ENCODE measurements at places on chromosomes 12 and 14.
A peak's percentile ranks its signal among the peaks of the same experiment; 100 is the strongest.

GRCh38 chr14:27040552-27040951 lies 442.7 kb upstream of the NOVA1 start:
- DNase-seq: no peak

GRCh38 chr12:31819427-31819826 lies 90.6 kb upstream of the AMN1 start:
- DNase-seq: no peak

DNA sequence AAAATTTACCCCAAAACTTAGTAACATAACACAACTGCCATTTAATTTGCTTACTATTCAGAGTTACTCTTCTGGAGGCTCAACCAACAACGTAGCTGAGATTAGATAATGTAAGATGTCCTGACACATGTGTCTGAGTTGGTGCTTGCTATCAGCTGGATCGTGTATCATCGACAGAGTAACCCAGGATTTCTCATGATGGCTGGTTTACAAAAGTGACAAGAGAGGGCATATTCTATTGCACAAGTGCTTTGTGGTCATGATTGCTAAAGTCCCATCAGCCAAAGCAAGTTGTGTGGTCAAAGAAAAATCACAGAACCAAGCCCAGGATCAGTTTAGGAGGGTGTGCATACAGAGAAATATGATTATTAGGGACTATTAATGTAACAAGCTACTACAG lies 73.4 kb downstream of the CAPZA3 start:
- DNase-seq: no peak

- no peak for DNase-seq
These were observed 545 bp downstream of the LIMA1 start for GRCh38 chr12:50282721-50283228.

DNA sequence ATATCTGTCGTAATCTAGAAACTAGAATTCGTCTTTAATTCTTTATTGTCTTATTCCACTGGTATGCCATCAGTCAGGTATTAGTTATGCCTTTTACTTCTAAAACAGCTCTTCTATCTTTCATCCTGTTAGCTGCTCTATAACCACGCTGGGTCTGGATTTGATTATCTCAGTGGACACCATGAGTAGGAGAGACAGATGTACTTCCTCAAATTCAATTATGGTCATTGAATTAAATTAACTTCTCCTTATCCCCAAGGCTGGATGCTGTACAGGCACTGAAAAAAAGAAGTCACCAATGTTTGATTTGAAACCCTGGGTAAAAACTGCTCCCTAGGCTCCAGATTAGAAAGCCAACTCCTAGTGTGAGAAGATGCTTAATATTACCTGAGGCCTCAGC lies 107.3 kb downstream of the PIK3C2G start:
- DNase-seq: no peak

DNA sequence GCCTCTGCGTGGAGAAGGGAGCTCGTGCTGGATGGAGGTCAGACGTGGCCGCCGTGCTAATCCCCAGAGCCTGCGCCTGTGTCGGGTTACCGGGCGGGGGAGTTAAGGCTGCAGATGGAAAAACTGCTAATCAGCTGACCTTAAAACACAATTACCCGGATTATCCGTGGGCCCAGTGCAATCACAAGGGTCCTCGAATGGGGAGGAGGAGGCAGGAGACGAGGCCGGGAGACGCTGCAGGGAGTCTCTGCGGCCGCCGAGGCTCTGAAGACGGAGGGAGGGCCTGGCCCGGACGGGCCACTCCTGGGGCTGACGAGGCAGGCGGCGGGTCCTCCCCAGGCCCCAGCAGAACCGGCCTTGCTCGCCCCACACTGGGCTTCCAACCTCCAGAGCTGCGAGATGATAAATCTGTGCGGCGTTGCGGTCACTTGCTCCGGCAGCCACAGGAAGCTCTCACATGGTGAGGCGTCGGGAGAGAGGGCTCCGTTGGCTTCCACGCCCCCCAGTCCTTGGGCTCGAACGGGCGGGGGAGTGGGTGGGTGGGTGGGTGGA lies 32.9 kb upstream of the FBRSL1 start:
- DNase-seq: no peak

DNA sequence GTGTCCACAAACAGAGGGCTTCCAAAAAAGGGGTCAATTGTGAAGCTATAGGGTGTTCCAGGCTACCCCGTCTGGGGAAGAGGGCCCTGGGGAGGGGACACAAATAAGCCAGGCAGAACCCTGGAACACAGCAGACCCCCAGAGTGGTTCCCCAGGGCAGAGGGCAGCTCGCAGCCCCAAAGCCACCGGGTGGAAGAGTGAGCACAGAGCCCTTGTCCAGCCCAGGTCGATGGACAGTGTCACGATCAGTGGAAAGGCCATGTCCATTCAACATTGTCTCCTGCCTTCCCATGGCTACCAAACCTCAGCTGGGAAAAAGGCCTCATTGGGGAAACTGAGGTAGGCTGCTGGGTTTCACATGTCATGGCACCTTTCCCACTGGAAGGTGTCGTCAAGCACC lies 131.4 kb downstream of the DICER1 start:
- DNase-seq: no peak

DNA sequence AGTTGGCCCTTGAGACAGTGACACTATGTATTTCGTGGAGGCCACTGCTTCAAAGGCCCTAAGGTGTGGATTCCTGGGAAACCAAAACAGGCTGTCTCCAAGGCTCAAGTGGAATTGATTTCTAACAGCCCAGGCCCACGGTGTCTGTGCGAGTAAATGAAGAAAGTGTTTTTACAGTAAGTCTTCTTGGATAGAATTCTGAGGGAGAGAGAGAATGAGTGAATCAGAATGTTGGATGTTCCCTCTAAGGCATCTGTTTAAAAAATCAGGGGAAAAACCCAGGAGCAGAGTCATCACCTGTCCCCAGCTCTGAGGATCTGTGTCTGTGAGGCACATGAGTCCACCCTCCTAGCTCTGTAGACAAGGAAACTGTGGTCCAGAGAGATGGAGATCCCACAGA lies 22.3 kb upstream of the BDKRB1 start:
- DNase-seq: no peak

- DNase-seq: no peak
These were observed 252.4 kb upstream of the SYT1 start for GRCh38 chr12:78612190-78612589.

DNA sequence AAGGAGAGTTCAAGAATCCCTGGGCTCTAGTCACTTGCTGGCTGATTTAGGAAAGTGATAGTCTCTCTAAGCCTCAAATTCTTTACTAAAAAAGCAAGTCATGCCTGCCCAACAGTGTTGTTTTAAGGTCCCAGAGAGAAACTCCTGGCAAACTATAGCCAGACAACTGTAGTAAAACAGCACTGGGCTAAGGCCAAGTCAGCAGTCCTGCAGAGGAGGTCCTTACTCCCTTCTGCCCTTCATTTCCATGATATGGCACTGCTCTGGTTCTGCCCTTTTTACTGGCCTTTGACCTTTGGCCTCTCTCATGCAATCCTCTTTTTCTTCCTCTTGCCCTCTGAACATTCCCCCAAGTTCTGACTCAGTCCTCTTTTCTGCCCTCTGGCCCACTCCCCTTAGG lies 74.9 kb downstream of the VWF start:
- no peak for DNase-seq

GRCh38 chr14:97602438-97603117 lies 805.4 kb downstream of the VRK1 start:
- peak; percentile 8 for DNase-seq

GRCh38 chr14:71733210-71733883 lies 198.9 kb upstream of the RGS6 start:
- no peak for DNase-seq

DNA sequence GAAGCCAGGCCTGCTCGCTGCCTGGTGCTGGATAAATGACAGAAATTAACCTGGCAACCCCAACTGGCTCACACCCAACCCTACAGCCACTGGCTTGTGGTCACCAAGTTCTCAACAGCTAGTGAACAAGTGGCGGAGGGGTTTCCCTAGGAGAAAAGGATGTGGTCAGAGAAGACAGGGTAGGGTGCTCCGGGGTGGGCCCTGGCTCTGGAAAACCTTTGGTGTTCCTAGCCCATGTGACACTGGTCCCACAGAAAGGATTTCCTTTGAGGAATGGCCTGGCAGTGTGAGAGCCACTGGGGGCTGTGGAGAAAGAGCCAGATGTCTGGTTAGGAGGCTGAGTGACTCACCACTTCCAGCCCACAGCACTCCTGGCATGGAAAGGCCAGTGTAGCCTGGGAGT lies 8.7 kb downstream of the SYNE3 start:
- no peak for DNase-seq

DNA sequence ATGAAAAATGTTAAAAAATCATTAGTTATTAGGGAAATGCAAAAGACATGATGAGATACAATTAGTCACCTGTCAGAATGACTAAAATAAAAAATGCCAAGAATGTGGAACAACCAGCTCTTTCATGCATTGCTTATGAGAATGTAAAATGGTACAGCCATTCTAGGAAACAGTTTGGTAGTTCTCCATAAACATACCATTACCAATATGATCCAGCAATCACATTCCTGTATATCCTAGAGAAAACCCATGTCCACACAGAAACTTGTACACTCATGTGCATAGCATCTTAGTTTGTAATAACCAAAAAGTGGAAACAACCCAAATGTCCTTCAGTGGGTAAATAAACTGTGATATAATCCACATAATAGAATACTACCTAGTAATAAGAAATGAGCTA lies 245.7 kb downstream of the FUT8 start:
- DNase-seq: no peak

DNA sequence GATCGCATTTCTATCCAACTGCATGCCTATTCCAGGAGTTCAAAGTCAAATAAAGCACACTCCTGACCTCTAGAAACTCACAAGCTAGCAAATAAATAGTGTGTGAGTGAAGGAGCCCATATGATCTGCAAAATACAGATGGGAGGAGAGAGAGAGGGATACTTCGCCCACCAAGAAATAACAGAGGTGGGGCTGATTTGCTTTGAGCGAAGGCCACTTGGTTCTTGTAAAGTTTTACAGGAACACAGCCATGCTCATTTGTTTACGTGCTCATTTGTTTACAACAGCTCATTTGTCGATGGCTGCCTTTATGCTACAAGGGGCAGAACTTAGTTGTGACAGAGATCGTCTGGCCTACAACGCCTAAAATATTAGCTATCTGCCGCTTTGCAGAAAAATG lies 63.4 kb upstream of the GPATCH2L start:
- DNase-seq: no peak

- DNase-seq: no peak
These were observed 2.1 kb upstream of the YY1 start for GRCh38 chr14:100236881-100237280.

DNA sequence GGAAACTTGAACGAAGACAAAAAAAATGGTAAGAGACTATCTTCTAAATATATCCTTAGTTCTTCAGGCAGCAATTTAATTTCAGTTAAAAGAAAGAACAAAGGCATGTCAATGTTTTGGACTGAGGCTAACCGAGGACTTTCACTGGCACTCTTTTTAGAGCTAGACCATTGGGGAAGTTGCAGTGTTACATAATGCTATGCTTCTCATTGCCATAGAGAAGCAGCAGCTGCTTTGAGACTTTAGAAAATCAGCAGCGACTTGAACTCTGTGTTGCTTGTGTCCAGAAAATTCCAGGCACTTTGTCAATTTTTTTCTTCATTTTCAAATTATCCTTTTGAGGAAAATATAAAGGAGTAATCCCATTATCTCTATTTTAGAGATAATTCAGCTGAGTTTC lies 964.2 kb downstream of the NRXN3 start:
- DNase-seq: no peak

- no peak for DNase-seq
These were observed 1.1 kb downstream of the POLR3B start for GRCh38 chr12:106358396-106359241.

- DNase-seq: no peak
These were observed 188.6 kb upstream of the SOX5 start for GRCh38 chr12:24138041-24138440.
